ENCODE measurements at places on chromosomes 1 and 21.

DNA sequence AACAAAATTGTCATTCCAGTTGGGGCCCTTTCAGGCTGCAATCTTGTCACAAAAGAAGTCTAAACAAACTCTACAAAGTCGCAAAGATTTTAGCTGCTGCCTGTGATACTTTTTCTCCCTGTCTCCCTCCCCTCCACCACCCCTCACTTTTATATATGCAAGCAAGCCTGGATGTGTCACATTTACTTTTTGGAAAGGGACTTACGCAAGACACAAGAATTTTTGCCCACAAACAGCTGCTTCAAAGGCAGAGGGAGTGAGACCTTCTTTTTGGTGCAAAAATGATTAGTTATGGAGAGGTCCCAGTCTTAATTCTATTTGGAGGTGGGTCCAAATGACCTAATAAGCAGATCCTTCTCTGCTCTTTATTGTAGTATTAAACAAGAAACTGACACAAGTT is 22.9 kb upstream of the RALGPS2 start:
- DNase-seq = no peak

DNA sequence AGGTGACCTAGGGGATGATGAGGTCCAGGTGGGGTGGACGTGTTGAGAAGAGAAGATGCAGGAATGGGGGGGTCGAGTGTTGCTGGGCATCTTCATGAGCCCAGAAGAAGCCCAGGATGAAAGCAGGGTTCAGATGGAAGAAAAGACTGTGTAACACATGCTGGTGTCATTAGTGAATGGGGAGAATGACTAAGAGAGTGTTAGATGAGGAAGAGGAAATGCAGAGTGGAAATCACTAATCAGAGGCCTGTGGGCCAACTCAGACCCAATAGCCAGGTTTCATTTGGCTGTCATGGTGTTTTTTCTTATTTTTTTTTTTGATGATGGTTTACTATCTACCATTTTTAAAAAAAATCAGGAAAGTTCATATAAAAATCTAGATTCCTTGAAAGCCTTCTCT is 180.8 kb upstream of the CAMK1G start:
- DNase-seq = no peak

DNA sequence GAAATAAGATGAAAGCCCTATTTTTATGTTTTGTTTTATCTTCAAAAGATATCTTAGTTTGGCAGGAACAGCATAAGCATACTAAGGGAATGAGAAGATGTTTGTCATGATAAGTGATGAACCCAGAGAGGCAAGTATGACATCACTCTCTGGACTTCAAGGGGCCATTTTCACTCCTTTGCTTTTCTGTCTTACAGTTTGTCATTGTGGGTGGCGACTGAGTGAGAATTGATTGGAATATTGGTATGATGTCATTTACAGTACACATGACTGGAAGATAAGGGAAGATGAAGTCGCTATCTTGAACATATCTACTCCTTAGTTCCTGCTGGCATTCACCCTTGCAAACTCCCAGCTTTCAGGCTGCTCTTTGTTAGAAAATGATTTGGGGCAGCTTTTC is 258.1 kb upstream of the RAB4A start:
- no peak for DNase-seq

GRCh38 chr1:162069334-162070093 is at the start of gene NOS1AP:
NOS1AP (plus strand) TSS chr1:162069691; CDS start chr1:162070178, 487 bp downstream.
- peak; percentile 89 for DNase-seq

DNA sequence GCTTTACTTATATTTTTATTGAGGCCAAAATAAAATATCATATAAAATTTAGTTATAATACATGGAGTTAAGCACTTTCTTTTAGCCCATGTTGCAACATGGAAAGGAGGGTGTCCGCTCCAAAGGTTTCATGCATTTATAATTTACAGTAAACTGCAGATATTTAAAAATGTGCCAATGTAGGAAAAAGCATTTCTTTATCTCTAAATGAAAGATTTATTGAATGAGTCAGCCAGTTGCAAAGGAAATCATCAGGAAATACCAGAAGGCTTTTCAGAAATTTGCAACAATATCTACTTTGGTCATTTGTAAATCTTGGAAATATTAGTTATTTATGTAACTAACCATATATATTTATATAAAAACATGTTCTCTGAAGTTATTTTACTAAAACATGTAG is 12.1 kb downstream of the ATP6V1G3 start:
- no peak for DNase-seq

- no peak for DNase-seq
Measured at GRCh38 chr1:184646824-184647223, 107.8 kb downstream of the EDEM3 start.

- no peak for DNase-seq
Measured at GRCh38 chr1:31782421-31783410, 18.6 kb upstream of the ADGRB2 start.

DNA sequence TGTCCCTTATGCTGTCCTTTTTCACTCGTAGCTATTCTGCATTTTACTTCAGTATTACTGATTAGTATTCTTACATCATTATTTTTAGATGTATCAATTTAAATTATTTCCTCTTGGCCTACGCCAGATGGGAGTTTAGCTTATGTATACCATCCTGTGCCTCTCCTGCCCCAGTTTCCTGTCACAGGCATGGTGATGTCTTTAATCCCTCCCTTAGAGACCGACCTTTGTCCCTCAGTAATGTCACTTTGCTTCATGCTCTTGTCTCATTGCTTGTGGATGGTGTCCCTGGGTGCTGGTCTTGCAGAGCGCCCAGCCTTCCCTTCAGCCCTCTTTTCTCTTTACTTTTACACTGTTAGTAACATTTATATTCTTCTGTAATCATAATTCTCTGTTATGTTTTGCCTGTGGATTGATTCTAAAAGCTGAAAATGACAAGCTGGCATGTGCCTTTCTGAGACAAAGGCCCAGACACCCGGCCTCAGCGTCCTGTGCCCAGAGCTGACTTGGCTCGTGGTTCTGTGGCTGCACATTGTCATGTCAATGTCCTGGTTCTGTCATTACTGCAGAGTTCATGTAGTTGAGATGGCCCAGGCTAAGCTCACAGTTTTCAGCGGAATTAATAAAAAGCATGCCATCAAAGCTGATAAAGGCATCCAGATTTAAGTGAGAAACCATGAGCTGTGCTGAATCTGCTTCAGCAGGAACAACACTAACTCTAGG is 100.7 kb downstream of the MTR start:
- DNase-seq = no peak

GRCh38 chr1:61523229-61523628 is 201.7 kb downstream of the TM2D1 start:
- DNase-seq = no peak

- DNase-seq = no peak
Measured at GRCh38 chr1:65949230-65949626, 156.5 kb downstream of the PDE4B start.
